Neural crest cell (in vitro differentiated cells): ENCODE measurements at places on chromosomes 16 and 17.

- H3K27me3 ChIP-seq: no peaks in the 10 kb centered on the region
- H3K27ac ChIP-seq: no peak overlapping the region
- H3K4me1 ChIP-seq: peaks cover 42% of the 10 kb centered on the region
- no peak overlapping the region for H3K4me3 ChIP-seq
- H3K36me3 ChIP-seq: no peaks in the 10 kb centered on the region
Observed at GRCh38 chr17:17757391-17757791, 76.1 kb downstream of the RAI1 start.

GRCh38 chr17:61335105-61335844 is 64.4 kb upstream of the TBX2 start:
- no peaks in the 10 kb centered on the region for H3K27me3 ChIP-seq
- no peak for DNase-seq
- no peak overlapping the region for H3K4me3 ChIP-seq
- peak overlapping the region; percentile 43 for H3K27ac ChIP-seq

- no peaks in the 10 kb centered on the region for H3K36me3 ChIP-seq
- no peak for DNase-seq
- H3K4me1 ChIP-seq: peaks cover 3% of the 10 kb centered on the region
- H3K27me3 ChIP-seq: no peaks in the 10 kb centered on the region
Observed at GRCh38 chr17:78057113-78057740, 71.3 kb downstream of the TMC6 start.

- H3K36me3 ChIP-seq: no peaks in the 10 kb centered on the region
- no peak overlapping the region for H3K4me3 ChIP-seq
- no peaks in the 10 kb centered on the region for H3K4me1 ChIP-seq
- no peak for DNase-seq
- H3K27ac ChIP-seq: no peak overlapping the region
Observed at GRCh38 chr17:40610359-40610758, 37.3 kb downstream of the SMARCE1 start.

DNA sequence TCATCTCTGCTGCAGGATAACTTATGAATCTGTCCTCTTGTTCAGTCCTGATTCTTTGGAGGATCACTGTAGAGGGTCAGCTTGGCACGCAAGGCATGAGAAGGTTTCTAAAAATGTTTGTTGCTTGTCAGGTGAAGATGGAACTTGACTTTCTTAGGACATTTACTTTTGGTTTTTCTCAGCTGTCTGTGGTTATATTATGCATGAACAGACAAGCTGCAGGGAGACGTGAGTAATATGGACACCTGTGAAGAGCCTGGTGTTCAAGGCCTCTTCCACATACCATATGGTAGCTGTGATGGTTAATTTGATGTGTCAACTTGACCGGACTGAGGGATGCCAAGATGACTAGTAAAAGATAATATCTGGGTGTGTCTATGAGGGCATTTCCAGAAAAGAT is 270.2 kb upstream of the CPHXL start:
- H3K27me3 ChIP-seq: no peaks in the 10 kb centered on the region
- H3K4me3 ChIP-seq: no peak overlapping the region
- no peaks in the 10 kb centered on the region for H3K36me3 ChIP-seq
- no peak for DNase-seq
- H3K27ac ChIP-seq: no peak overlapping the region

GRCh38 chr17:71987634-71988033 is 133.2 kb upstream of the SOX9 start:
- no peaks in the 10 kb centered on the region for H3K27me3 ChIP-seq
- H3K27ac ChIP-seq: no peak overlapping the region
- no peak overlapping the region for H3K4me3 ChIP-seq

GRCh38 chr16:89436366-89436765 is 54.0 kb downstream of the ANKRD11 start:
- DNase-seq: no peak
- H3K4me1 ChIP-seq: peaks cover 46% of the 10 kb centered on the region
- no peaks in the 10 kb centered on the region for H3K27me3 ChIP-seq
- peaks cover 6% of the 10 kb centered on the region for H3K36me3 ChIP-seq

GRCh38 chr17:78535273-78536197 is 41.7 kb downstream of the DNAH17 start:
- H3K27ac ChIP-seq: peak overlapping the region; percentile 78
- peaks cover 23% of the 10 kb centered on the region for H3K4me1 ChIP-seq
- H3K27me3 ChIP-seq: no peaks in the 10 kb centered on the region

DNA sequence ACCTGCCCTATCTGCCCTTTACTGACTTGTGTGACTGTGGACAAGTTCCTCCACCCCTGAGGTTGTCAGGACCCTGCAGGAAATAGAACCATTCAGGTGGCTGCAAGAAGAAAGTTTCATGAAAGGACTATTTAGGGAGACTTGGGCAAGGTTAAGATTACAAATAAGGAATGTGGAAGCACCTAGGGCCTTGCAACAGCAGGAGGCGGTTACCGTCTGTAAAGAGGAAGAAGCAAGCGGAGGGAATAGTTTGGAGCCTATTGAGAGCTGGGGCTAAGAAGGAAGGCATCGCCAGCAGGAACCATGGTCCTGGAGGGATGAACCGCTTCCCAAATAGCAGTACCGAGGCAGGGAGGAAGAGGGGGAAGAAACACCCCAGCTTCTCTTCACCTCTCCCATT is 132.4 kb downstream of the PRKCB start:
- no peak overlapping the region for H3K4me3 ChIP-seq
- no peaks in the 10 kb centered on the region for H3K36me3 ChIP-seq
- no peak overlapping the region for H3K27ac ChIP-seq
- peaks cover 13% of the 10 kb centered on the region for H3K27me3 ChIP-seq
- DNase-seq: no peak

DNA sequence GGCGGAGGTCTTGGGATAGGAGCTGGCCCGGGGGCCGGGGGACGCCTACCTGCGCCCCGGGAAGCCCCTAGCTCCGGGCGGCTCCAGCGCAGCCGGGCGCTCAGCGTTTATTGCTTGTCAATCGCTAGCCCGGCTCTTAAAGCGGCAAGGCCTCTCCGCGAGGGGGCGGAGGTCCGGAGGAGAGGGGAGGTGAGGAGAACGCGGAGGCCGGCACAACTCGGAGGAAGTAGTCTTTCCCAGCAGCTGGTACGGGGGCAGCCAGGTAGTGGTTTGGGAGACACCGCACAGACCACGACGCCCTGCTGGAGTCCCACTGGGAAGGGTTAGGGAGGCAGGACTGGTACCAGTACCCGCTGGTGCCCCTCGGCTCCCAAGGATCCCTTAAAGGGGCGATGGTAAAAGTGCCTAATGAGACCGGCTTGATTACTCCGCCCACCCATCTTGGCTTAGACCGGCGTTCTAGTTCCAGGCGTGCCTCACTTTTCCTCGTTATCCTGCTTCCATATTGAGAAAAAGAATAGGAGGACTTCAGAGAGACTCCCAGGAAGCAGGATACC is at the start of gene MPP2:
Gene MPP2, minus strand, starts transcription at position 112 of the 557 bp plus-strand sequence. CDS start 3,076 bp downstream, outside the sequence.
- H3K36me3 ChIP-seq: no peaks in the 10 kb centered on the region
- peak within 1 kb of the TSS; percentile 86 for H3K4me3 ChIP-seq

DNA sequence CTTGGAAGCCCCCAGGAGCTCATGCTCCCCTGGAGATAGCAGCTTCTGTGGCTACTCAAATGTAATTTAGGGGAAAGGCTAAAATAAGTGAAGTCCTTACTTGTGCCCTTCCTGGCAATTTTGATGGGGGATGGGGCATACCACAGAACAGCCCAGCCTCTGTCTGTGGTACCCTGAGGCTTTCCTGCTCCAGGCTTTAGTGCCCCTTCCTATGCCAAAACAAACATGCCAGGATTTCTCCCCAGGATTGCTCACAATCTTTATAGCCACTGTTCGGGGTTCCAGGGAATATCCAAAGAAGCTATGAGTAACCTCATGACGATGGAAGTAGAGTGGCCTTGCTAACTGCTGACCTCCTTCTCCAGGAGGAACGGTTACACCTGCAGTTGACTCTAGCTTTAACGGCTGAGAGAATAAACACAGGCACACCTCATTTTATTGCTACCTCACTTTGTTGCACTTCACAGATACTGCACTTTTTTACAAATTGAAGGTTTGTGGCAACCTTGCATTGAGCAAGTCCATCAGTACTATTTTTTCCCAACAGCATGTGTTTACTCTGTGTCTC is 24.9 kb downstream of the CCL4 start:
- no peak for DNase-seq
- no peak overlapping the region for H3K27ac ChIP-seq
- H3K4me3 ChIP-seq: no peak overlapping the region
- no peaks in the 10 kb centered on the region for H3K36me3 ChIP-seq
- peaks cover 3% of the 10 kb centered on the region for H3K4me1 ChIP-seq

DNA sequence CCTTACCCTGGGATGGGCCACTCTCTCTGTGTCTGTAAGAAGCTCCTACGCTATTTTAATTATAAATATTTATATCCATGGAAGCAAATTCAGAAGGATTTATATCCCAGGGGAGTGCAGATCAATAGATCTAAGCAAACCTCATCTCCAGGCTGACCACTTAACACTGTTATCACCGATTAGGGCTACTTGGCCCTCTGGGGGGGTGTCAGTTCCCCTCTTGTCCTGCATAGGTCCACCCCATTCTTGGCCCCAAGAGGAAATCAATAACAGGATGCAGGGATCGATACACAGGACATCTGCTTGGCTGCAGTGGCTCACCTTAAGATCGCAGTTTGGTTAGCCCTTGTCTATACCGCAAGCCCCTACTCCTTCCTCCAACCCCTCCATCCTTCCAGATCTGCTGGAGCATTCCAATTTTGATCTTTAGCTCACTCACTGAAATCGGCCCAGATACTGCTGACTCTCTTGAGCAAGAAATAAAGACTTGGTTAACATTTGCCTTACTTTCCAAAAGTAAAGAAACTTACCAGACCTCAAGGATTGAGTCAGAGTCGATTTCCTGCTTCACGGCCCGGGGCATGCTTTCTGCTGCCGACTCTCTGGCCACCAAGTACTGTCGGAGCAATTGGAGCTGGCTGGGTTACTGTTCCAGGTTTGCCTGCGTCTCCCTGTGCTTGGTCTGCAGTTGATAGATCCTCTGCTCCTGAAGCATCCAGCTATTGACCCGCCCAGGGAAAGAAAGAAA is 112.3 kb upstream of the PMFBP1 start:
- no peak for DNase-seq
- H3K4me1 ChIP-seq: no peaks in the 10 kb centered on the region
- no peaks in the 10 kb centered on the region for H3K27me3 ChIP-seq
- H3K4me3 ChIP-seq: no peak overlapping the region
- H3K36me3 ChIP-seq: peaks cover 2% of the 10 kb centered on the region

DNA sequence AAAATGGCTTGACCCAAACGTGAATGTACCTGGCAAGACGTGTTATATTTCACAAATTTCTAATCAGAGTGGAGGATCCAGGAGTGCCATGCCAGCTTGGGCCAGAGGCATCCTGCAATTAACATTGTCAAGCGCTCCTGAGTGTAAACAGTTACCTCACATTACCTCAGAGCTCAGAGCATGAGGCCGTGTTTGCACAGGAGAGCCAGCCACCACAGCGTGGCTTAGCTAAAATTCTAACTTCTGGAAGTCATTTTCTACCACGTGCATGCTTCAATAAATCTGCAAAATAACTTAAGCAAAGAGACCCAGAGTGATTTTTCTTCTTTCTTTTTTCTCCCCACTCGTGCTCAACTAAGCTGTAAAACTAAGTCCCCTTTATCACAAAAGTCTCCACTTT is 769.0 kb downstream of the KCNJ2 start:
- no peak for DNase-seq
- no peaks in the 10 kb centered on the region for H3K27me3 ChIP-seq
- peaks cover 8% of the 10 kb centered on the region for H3K4me1 ChIP-seq
- no peak overlapping the region for H3K4me3 ChIP-seq
- H3K27ac ChIP-seq: no peak overlapping the region

DNA sequence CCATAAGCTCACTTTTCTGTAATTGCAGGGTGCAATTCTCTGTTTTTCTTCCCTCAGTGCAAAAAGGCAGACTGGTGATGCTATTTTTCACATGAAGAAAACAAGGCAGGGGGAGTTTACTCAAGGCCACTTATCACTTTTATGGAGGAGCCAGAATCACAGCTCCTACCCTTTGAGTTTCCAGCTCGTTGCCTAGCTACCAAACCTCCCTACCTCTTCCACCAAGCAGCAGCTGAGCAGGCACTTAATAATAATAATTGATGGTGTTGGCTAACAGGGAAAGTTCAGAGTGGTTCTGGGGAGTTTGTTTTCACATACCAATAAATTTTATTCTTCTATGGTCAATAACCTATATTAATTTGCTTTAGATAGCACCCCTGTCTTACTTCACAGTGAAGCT is 31.9 kb upstream of the MPHOSPH6 start:
- H3K36me3 ChIP-seq: no peaks in the 10 kb centered on the region
- no peak overlapping the region for H3K27ac ChIP-seq
- no peak overlapping the region for H3K4me3 ChIP-seq
- no peak for DNase-seq
- peaks cover 14% of the 10 kb centered on the region for H3K4me1 ChIP-seq
- peaks cover 11% of the 10 kb centered on the region for H3K27me3 ChIP-seq

DNA sequence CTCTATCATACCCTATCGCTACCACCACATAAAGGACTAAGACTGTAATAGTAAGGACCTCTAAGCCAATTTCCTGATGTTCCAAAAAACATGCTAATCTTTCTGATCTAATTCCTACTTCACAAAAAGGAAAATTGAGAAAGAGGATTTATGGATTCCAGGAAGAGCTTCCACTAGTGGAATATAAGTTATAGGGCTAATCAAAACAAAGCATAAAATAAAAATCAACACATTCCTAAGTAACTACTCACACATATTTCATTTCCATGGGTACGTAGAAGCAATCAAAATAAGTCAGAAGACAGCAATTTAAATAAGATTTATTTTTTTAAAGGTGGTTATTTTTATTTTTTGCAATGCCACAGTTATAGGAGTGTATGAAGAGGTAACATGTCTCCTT is 12.4 kb downstream of the CCDC43 start:
- no peaks in the 10 kb centered on the region for H3K27me3 ChIP-seq
- no peak overlapping the region for H3K27ac ChIP-seq
- DNase-seq: no peak
- peaks cover 8% of the 10 kb centered on the region for H3K36me3 ChIP-seq
- no peak overlapping the region for H3K4me3 ChIP-seq

GRCh38 chr16:57667526-57668262 is 412 bp upstream of the ADGRG3 start:
- no peak for DNase-seq
- no peaks in the 10 kb centered on the region for H3K36me3 ChIP-seq
- H3K4me3 ChIP-seq: no peak overlapping the region
- no peaks in the 10 kb centered on the region for H3K27me3 ChIP-seq
- peaks cover 29% of the 10 kb centered on the region for H3K4me1 ChIP-seq

DNA sequence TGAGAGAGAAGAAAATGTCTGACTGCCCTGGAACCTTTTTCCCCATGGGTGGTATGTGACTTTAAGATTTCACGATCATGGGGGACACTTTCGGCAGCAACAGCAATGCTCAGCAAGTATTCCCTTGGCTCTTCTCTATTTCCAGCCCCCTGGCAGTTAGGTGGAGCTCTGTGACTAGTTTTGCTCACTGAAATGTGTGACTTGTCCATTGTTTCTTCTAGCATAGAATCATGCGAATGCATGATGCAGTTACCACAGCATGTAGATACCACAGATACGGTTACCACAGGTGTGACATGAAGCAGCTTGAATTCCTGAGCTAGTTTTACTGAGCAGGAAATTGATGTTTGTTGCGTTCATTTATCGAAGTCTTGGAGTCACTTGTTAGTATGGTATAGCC is 1034.5 kb upstream of the EEF2KMT start:
- H3K36me3 ChIP-seq: no peaks in the 10 kb centered on the region
- H3K4me3 ChIP-seq: no peak overlapping the region
- H3K27ac ChIP-seq: no peak overlapping the region
- H3K27me3 ChIP-seq: peaks cover 19% of the 10 kb centered on the region
- no peak for DNase-seq
- no peaks in the 10 kb centered on the region for H3K4me1 ChIP-seq

- no peak for DNase-seq
- no peaks in the 10 kb centered on the region for H3K27me3 ChIP-seq
- no peak overlapping the region for H3K4me3 ChIP-seq
- H3K4me1 ChIP-seq: no peaks in the 10 kb centered on the region
Observed at GRCh38 chr16:61366006-61366405, 670.2 kb downstream of the CDH8 start.

GRCh38 chr17:44752953-44753861 is 5.6 kb upstream of the ADAM11 start:
- H3K27ac ChIP-seq: no peak overlapping the region
- H3K27me3 ChIP-seq: peaks cover 17% of the 10 kb centered on the region
- H3K4me1 ChIP-seq: peaks cover 17% of the 10 kb centered on the region
- peaks cover 6% of the 10 kb centered on the region for H3K36me3 ChIP-seq
